Caco-2 (cell line): ENCODE measurements at places on chromosomes 7 and 10. TPM values are rescaled to one million over a fixed set of nuclear protein-coding genes. Genes with fewer than 3 reads are reported as not detected.
A peak's percentile ranks its signal among the peaks of the same experiment; 100 is the strongest.

SEMA3A gene
- total RNA-seq = 55.1 and 55.4 TPM in 2 replicates

NMT2 gene
- 28.1 and 30.1 TPM in 2 replicates for total RNA-seq

WNT2 gene
- not detected in 2 replicates for total RNA-seq

NKX1-2 gene
- total RNA-seq = 2.0 and 2.8 TPM in 2 replicates

CLCN1 gene
- total RNA-seq = 1.8 and 1.9 TPM in 2 replicates

NACAD gene
- 1.0 and 1.1 TPM in 2 replicates for total RNA-seq

SLC39A12 gene
- total RNA-seq = not detected in 2 replicates

COL1A2 gene
- 2.6 and 6.7 TPM in 2 replicates for total RNA-seq

ACSM6 gene
- not detected in 2 replicates for total RNA-seq

DNAJC9 gene
- total RNA-seq = 64.4 and 65.2 TPM in 2 replicates

DNA sequence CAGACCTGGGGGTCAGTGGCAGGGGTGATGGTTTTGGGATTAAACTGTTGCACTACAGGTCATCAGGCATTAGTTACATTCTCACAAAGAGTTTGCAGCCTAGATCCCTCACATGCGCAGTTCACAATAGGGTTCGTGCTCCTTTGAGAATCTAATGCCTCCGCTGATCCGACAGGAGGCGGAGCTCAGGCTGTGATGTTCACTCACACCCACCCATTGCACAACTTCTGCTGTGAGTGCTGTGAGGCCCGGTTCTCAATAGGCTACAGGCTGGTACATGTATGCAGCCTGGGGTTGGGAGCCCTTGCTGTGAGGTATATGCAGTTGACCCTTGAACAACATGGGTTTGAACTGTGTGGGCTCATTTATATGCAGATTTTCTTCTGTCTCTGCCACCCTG lies 416.4 kb downstream of the GFRA1 start:
- H3K4me1 ChIP-seq = peaks cover 13% of the 10 kb centered on the region; the same call in 1 of the 2 replicates
- H3K27me3 ChIP-seq = no peaks in the 10 kb centered on the region
- DNase-seq = peak; percentile 39
- no peaks in the 10 kb centered on the region for H3K36me3 ChIP-seq

DNA sequence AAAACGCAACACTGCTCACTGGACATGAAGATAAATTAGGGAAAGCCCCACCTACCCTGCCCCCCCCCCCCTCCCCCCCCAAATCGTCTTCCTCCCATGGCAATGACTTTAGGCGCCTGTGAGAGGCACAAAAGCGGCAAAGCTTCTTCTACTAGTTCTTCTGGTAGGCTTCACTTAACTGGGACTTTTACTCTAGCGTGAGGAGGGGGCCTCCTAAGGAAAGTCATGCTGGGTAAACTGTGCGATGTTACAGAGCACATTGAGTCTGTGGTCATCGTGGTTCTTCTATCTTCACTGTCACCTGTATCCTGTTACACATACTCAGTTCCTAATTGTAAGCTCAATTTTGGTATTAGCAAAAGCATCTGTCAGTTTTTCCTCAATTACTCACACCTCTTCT lies 25.1 kb downstream of the HSPB1 start:
- peaks cover 4% of the 10 kb centered on the region for H3K36me3 ChIP-seq
- no peak overlapping the region for H3K27ac ChIP-seq
- no peaks in the 10 kb centered on the region for H3K27me3 ChIP-seq

- H3K36me3 ChIP-seq = no peaks in the 10 kb centered on the region; the same call in 1 of the 2 replicates
- peaks cover 16% of the 10 kb centered on the region; the same call in 1 of the 2 replicates for H3K4me1 ChIP-seq
These were observed 771.4 kb downstream of the LRMDA start for GRCh38 chr10:76202777-76203176.

DNA sequence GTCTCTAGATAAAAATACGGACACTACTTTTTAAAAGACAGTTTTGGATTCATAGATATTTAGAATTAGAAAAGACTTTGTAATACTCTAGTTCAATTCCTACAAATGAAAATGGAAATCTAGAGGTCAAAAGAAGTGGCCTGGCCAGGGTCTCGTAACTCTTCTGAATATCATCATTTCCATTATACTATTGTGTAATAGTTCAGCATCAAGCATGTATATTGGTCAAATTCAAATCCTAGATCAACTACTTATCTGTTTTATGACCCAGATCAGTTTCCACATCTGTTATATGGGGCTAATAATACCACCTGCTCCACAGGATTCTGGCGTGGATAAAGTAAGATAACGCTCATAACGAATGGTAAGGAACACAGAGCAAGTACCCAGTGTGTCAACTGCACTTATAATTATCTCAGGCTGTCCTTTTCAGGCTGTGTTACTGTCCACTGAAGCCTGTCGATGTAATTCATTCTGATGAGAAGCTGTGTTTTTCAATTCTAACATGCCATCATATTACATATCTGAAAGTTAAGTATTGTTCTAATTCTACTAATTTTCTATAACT lies 54.3 kb downstream of the ARHGAP21 start:
- DNase-seq = no peak
- H3K4me3 ChIP-seq = no peak overlapping the region
- H3K27me3 ChIP-seq = no peaks in the 10 kb centered on the region
- H3K36me3 ChIP-seq = no peaks in the 10 kb centered on the region; the same call in 1 of the 2 replicates

DNA sequence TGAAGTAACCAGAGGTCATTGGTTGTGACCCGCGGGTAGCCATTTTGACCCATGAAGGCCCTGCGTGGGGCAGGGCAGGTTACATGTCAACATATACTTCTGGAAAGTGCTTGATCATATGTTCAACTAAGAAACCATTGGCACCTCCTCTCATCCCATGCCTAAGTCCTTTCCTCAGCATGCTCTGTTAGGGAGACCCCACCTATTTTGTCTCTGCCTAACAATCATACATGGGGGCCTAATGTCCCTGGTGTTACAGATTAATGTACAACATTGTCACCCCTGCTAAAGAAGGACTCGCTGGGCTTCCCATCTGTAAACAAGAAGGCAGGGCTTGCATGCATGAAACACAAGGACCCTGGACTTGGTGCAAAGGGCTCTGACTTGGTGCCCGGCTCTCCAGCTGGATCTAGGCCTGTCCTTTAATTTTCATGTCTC lies 133.7 kb upstream of the TNS3 start:
- DNase-seq = no peak
- H3K4me1 ChIP-seq = no peaks in the 10 kb centered on the region
- no peak overlapping the region for H3K27ac ChIP-seq
- no peaks in the 10 kb centered on the region for H3K36me3 ChIP-seq
- H3K27me3 ChIP-seq = no peaks in the 10 kb centered on the region
- no peak overlapping the region for H3K4me3 ChIP-seq

DNA sequence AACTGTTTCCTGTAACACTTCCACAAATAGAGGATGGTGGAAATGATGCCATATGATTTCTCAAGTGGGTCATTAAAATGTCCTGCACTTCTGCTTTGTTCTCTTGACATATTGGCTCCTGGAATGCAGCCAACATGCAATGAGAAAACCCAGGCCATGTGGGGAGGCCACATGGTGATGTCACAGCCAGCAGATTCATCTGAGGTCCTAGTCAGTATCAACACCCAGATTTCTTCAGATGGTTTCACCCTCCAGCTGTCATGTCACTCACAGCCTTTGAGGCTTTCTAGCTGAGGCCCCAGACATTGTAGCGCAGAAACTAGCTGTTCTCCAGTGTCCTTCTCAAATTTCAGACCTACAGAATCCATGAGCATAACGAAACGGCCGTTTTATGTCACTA lies 102.3 kb upstream of the NUPR2 start:
- H3K4me3 ChIP-seq = no peak overlapping the region
- H3K27me3 ChIP-seq = no peaks in the 10 kb centered on the region
- no peaks in the 10 kb centered on the region for H3K4me1 ChIP-seq
- no peaks in the 10 kb centered on the region for H3K36me3 ChIP-seq
- H3K27ac ChIP-seq = no peak overlapping the region

- H3K27ac ChIP-seq = peak overlapping the region; percentile 92
- H3K36me3 ChIP-seq = no peaks in the 10 kb centered on the region; the same call in 1 of the 2 replicates
- peaks cover 41% of the 10 kb centered on the region for H3K4me1 ChIP-seq
These were observed 172.2 kb downstream of the CDK14 start for GRCh38 chr7:90768301-90768700.

- H3K27ac ChIP-seq = no peak overlapping the region
- no peak for DNase-seq
- H3K27me3 ChIP-seq = no peaks in the 10 kb centered on the region; the same call in 1 of the 2 replicates
- no peaks in the 10 kb centered on the region for H3K4me1 ChIP-seq
- no peak overlapping the region for H3K4me3 ChIP-seq
These were observed 20.8 kb downstream of the WDFY4 start for GRCh38 chr10:48705401-48705938.

- DNase-seq = no peak
- H3K4me3 ChIP-seq = no peak overlapping the region
- H3K27ac ChIP-seq = no peak overlapping the region
- H3K36me3 ChIP-seq = no peaks in the 10 kb centered on the region
These were observed 12.7 kb upstream of the MIOS start for GRCh38 chr7:7554021-7554432.

DNA sequence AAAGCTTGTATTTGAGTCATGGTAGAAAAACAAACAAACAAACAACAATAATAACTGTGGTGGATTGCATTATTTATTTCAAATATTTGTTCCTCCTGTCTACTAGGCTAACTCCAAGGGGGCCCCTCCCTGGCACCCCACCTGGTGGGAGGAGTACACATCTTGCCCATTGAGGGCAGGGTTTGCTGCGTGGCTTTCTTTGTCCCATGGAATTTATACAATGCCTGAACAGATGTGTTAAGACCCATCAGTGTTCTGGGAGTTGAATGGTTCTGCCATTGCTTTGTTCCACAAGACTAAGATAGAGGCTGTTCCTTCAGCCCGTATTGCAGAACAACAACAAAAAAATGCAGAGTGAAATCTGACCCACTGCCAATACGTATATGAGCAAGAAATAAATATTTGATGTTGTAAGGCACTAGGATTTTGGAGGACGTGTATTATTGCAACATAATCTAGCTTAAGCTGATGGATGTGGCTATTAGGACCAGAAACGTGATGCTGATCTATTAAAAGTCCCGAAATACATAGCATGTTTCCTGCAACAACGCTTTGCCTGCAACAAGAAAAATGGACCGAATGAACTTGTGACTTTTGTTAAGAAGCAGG lies 119.1 kb upstream of the JCAD start:
- no peak for DNase-seq
- H3K27ac ChIP-seq = no peak overlapping the region
- no peaks in the 10 kb centered on the region for H3K36me3 ChIP-seq
- peaks cover 18% of the 10 kb centered on the region for H3K4me1 ChIP-seq
- H3K4me3 ChIP-seq = no peak overlapping the region

GRCh38 chr7:47576031-47576865 lies 5.7 kb downstream of the TNS3 start:
- peak; percentile 96 for DNase-seq
- peak overlapping the region; percentile 92 for H3K27ac ChIP-seq
- H3K4me1 ChIP-seq = peaks cover 85% of the 10 kb centered on the region
- no peak overlapping the region for H3K4me3 ChIP-seq

DNA sequence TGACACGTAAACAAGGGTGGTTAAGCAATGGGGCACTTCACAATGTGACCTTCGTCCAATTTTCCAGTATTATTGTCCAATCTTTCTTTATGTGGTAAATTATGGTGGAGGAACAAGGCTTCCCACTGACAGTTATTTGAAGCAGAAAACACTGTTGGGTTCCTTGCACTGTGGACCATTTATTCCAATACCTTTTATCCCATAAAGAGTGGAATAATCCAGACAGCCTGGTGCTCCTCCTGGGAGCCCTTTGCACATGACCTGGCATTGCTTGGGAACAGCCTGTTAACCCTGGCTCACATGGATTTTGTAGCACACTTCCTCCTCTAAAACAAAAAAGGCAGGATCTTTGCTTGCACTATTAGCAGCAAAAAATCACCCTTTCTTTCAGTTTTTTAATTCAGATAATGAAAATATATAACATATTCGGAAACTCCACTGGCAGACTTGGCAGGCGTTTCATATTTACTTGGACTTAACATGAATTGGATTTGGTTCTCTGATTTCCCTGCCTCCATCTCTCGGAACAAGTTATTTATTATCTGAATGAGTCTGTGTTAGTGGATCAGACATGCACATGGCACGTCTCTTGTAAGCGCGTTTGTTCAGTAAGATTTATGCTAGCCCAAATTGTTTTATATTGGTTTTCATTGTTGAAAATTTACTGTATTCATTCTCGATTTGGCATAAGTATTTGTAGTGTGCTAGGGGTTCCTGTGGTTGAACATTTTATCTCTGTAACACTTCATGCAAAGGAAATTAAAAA lies 59.3 kb downstream of the BMPER start:
- DNase-seq = no peak
- no peak overlapping the region for H3K27ac ChIP-seq
- H3K36me3 ChIP-seq = no peaks in the 10 kb centered on the region
- H3K4me1 ChIP-seq = no peaks in the 10 kb centered on the region

DNA sequence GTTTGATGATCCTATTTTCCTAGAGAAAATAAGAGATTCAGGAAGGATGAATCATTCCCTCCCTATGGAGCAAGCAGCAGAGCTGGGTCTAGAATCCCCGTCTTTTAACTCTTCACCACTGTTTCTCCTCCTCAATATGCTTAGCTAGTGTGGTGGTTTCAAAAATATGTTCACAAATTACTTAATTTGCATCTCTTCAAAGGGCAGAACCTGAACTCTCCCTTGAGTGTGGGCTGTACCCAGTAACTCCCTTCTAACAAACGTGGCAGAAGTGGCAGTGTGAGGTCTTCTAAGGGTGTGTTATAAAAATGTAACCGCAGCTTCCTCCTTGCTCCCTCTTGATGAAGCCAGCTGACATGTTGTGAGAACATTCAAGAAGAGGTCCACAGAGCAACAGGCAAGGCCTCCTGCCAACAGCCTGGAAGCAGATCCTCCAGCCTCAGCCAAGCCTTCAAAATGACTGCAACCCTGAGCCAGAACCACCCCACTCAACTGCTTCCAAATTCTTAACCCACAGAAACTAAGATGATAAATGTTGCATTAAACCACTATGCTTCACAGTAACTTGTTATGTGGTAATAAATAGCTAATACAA lies 36.6 kb downstream of the SRPK2 start:
- DNase-seq = no peak
- no peak overlapping the region for H3K27ac ChIP-seq
- no peaks in the 10 kb centered on the region for H3K27me3 ChIP-seq
- H3K4me3 ChIP-seq = no peak overlapping the region

DNA sequence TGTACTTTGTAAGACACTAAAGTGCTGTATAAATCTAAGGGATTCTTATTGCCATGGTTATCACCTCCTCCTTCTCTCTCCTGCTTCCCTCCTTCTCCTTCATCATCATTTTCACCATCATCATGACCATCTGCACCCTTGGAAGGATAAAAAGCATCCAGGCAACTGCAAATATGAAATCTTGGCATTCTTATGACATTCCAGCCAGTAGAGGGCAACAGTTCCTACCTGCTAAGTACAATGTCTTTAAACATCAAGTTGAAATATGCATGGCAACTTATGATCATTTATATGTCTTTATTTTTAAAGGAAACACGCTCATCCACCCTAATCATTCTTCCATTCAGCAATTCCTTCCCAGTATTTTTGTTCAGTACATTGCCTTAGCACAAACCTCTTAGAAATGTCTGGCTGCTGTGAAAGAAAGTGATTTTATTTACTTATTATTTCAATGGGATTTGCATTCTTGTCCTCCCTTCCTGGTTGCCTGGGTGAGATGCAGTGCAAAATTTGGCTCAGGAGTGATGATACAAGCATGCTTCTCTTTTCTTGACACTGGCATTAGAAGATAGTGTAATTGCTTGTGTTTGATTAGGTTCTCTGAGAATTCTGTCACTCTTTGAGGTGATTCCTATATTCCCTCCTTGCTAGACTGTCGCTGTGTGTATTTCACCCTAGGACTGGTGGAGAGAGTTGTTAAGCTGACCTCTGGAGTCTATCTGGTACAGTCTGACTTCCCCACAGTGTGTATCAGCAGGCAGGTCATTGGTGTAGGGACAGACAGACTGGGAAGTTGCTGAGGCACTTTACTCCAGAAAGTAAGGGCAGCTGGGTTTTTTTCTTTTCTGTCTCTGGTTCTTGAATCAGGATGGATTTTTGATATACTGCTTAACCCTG lies 188.5 kb upstream of the BMPER start:
- no peaks in the 10 kb centered on the region for H3K36me3 ChIP-seq
- peaks cover 10% of the 10 kb centered on the region for H3K4me1 ChIP-seq
- no peak overlapping the region for H3K4me3 ChIP-seq
- peak; percentile 49 for DNase-seq
- H3K27me3 ChIP-seq = no peaks in the 10 kb centered on the region
- no peak overlapping the region for H3K27ac ChIP-seq
